ENCODE measurements at places on chromosomes 5 and 9.
A peak's percentile ranks its signal among the peaks of the same experiment; 100 is the strongest.

DNA sequence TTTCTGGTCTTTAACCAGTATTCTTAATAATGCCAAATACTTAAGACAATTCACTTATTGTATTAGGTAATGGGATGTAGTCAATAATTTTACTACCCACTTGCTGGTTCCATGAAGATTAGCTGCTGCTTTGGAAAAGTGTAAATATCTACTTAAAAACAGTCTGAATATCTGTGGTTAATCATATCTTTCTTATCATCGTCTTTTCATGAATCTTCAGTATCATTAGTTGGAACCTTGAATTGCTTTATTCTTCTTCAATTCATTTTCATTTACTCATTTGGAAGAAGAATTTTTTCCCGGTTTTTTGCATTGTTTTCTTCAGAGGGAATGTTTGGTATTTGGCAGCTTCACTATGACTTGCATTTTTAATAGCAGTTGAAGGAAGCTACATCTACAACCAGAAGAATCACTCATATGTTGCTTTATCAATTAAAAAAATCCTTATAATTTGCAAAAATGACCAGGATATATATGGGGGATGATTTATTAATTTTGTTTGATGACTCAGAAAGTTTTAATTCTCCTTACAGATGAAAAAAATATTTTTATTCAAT is 1398.3 kb upstream of the CDH6 start:
- no peak for DNase-seq

DNA sequence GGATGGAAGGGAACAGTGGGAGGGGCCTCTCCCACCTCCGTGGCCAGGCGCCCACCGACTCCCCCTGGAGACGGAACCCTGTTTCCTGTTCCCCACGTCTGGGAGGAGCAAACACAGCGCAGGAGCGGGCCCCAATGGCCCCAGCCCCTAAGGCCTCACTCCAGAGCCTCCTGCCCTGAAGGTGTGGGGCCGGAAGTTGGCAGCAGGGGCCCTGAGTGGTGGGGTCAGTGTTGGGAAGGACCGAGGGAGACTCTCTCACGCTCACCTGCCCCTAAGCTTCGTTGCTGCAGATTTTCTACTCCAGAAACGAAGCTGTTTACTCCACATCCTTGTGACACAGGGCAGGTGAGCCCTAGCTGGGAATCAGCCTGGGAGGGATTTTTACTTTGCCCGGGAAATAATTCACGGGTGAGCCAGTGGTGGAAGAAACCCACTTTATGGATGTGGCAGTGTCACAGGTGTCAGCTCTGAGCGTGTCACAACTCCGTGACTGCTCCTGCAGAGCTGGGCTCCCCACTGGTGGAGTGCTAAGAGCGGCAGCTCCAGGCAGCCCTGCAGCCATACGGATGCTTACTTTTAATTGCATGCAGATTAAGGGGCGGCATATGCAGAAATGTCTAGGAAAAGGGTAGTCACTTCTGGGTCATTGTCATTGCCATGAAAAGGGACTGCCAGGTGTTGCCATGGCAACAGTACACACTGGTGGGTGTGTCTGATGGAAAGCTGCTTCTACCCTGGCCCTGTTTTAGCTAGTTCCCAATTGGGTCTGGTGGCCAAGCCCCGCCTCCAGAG is 77.5 kb upstream of the OLFM1 start:
- DNase-seq: no peak

DNA sequence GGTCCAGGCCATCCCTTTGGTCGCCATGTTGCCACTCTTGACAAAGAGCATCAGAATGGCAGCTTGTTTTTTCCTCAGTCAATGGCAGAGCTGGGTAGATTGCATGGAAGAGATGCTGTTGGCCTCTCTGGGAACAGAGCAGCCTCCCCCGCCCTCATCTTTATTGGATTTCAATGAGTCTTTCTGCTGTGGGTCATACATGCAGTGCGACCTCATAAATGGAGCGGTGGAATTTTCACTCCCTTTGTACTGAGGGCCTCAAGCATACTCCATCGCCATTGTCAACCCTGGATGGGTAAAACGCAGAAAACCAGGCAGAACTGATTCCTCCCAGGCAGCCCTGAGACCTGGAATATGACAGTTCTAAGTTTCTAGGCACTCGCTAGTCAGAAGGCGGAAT is 71.8 kb downstream of the ZNF618 start:
- DNase-seq: no peak

- peak; percentile 5 for DNase-seq
Observed at GRCh38 chr5:113336975-113337374, 97.8 kb downstream of the TSSK1B start.

GRCh38 chr5:68464424-68464823 is 248.9 kb downstream of the PIK3R1 start:
- no peak for DNase-seq

DNA sequence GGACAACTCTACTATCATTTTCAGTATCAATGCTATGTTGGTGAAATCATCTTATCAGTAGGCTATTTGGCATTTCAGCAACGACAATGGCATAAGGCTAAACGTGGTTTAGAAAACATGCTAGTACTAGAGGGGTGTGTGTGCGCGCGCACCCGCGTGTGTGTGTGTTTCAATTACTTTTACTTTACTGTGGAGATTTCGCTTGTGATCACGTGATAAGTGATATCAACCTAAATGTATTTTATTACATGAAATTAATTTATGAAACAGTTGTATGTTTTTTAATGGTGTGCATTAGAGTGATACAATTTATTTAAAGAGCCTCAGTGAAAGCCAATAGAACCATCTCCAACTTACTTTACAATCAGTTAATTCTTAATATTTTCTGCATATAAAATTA is 587.9 kb upstream of the ITGA1 start:
- DNase-seq: no peak

DNA sequence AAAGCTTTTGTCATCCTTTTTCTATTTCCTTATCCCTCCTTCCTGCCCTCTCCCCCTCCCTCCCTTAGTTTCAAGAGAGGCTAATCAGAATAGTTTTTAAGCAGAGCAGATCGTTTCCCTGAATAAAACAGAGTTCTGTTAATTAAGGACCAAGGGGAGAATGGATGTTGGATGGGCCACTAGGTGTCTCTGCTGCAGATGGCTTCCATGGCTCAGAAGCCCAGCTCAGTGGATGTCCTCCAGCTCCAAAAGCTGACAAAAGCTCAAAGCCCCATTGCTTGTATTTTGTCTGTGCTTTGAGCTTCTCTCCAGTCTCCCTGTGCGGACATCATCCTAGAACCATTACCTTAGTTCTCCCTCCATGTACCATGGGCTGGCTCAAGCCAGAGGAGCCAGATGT is 21.0 kb upstream of the NPR3 start:
- DNase-seq: no peak

DNA sequence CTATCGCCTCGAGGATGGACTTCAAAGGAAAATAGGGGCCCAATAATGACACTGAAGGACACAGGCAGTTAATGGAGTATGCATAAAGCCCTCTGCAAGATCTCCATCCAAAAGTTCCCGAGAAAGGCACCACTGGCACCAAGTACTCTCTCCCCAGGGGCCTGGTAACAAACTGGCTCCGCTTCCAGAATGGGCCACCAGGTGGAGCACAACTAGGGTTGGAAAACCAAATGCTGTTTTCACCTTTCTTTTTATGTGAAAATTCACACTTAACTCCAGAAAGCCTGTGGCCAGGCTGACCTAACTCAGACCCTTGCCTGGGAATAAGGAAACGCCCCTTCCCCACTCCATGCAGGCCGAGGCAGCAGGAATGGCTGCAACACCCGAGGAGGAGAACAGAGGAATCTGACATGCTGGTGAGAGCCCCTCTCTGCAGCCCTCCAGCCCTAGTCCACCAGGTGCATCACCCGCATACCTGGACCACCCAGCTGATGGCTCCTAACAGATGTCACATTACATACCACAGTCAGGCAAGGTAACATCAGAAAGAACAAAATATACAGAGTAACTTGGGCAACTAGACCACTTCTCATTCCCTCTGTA is 42.8 kb downstream of the CAMSAP1 start:
- no peak for DNase-seq

- no peak for DNase-seq
Observed at GRCh38 chr5:62560786-62561185, 17.8 kb upstream of the LRRC70 start.

- DNase-seq: no peak
Observed at GRCh38 chr5:142315096-142315900, 9.5 kb downstream of the SPRY4 start.

- DNase-seq: no peak
Observed at GRCh38 chr5:40401284-40402006, 278.3 kb upstream of the PTGER4 start.

- DNase-seq: no peak
Observed at GRCh38 chr5:139413153-139413552, 9.3 kb upstream of the SPATA24 start.

- no peak for DNase-seq
Observed at GRCh38 chr9:137727716-137728115, 108.9 kb downstream of the EHMT1 start.

DNA sequence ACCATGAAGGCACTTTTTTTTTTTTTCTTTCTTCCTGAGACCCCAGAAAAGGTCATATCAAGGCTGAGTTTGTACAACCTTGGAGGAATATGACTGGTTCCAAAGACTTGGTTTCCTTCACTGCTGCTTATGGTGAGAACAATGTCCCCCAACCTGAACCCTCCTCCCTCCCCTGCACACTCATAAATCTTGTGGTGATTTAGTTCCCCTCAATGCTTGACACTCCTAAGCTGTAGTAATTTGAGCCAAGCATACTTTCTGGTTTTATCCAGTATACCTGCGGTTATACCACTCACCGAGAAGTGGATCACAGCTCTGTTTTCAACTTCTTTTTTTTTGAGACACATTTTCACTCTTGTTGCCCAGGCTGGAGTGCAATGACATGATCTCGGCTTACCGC is 149.9 kb upstream of the KLF4 start:
- no peak for DNase-seq

DNA sequence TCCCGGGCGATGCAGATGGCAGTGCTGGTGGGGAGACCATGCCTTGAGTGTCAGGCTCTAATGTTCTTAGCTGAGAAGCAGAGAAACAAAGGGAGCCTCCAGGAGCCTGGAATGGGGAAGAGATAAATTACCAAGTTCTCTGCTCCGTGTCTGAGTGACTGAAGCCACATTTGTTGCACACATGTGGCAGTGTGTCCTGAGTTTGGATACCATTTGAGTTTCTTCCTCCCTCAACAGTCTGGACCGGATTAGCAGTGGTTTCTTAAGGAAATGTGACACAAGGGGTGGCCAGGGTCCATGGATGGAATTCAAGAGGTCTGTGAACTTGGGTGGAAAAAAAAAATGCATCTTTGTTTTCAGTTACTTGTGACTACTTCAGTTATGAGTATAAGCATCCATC is 50.7 kb upstream of the GARNL3 start:
- no peak for DNase-seq

- DNase-seq: no peak
Observed at GRCh38 chr9:1604942-1605560, 410.1 kb upstream of the SMARCA2 start.

- DNase-seq: no peak
Observed at GRCh38 chr5:179337796-179338676, 7.2 kb downstream of the ADAMTS2 start.

GRCh38 chr5:93320920-93321445 is 260.0 kb downstream of the NR2F1-AS1 start:
- DNase-seq: no peak

- DNase-seq: no peak
Observed at GRCh38 chr5:150195736-150196485, 6.0 kb downstream of the SLC6A7 start.

DNA sequence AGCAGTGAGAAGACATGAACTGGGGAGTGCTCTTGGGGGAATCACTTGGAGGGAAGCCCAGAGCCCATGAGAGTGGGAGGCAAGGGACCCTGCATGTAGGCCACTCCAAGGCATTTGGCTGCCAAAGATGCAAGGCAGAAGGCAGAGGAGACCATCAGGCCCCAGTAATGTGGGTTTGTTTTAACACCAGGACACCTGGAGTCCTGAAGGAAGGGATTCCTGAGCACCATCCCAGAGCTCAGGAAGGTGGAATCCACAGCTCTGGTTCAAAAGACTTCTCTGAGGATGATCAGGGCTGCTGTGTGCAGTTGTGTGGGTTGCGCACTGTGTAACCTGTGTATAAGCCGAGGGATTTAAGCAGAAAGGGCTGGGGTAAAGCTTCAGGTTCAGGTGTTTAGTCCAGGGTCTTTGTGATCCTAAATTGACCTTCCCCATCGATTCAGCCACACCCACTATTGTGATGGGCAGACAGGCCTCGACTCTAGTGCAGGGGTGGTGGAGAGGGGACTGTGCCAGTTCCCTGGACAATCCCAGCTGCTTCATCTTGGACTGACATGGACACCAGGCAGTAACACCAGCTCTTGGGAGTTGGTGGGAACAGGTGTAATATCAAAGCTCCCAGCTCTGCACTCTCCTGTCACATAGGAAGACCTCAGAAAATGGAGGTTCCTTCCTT is 11.0 kb downstream of the B4GALT7 start:
- DNase-seq: no peak

- DNase-seq: no peak
Observed at GRCh38 chr5:1155191-1156032, 43.5 kb upstream of the SLC12A7 start.

- DNase-seq: no peak
Observed at GRCh38 chr5:180018347-180019060, 53.1 kb downstream of the RNF130 start.

GRCh38 chr9:27203783-27204182 is 93.2 kb downstream of the EQTN start:
- no peak for DNase-seq

GRCh38 chr5:140403613-140404012 is 2.0 kb downstream of the ANKHD1 start:
- DNase-seq: no peak

- DNase-seq: no peak
Observed at GRCh38 chr9:89661956-89662717, 57.3 kb downstream of the GADD45G start.

GRCh38 chr5:179315356-179315890 is 29.8 kb downstream of the ADAMTS2 start:
- no peak for DNase-seq

DNA sequence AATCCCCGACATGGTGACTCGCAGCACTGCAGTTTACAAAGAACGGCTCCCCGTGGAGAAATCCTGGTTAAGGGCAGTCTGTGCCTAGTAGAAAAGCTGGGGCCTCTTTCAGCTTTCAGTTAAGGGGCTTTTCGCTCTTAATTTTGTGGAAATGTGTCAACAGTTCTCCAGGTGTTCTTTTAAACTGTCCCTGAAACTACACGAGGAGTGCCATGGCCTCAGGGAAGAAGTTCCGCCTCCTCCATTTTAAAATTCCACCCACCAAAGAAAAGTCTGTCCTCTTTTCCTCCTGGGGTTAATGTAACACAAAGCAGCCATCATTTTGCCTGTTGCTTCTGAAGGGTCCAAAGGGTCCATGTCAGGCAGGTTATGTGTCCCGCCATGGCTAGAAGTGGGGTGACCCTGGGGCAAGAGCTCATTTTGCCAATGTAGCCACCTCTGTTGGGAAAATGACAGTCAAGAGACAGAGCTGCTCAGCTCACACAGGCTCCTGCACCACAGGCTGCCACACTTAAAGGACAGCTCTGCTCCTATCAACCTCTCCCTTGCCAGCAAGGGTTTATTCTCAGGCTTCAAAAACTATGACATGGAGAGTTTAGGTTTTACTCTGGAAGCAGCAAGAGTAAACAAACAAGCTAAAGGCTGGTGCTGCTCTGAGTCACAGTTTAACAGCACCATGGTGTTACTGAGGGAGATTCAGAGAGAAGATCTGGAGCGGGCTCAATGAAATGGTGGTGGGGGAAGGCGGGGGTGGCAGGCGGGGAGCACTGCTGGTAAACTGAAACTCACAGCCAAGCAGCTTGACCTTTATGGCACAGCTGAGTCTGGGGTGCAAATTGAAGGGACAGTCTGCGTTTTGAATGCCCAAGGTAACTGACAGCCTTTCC is 3.2 kb downstream of the WHRN start:
- DNase-seq: no peak

Measured in thymus (tissue), 14 donors.